ENCODE measurements at places on chromosomes 16 and 17.

DNA sequence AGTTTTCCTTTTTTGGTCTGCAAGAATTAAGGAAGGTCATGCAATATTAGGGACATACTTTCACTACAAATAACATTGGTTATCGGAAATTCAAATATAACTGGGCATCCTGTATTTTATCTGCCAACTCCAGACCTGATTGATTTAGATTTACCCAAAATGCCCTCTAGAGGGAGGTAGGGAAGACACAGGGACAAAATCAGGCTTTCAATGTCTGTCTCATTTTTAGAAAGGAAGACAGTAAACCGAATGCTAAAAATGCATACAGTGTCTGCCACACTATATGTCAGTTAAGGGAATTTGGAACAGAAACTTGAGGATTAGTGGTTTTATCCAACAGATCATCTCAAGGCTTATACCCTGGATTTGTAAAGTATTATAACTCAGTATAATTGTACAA, 161.7 kb upstream of the SOX9 start:
- no peak for DNase-seq

DNA sequence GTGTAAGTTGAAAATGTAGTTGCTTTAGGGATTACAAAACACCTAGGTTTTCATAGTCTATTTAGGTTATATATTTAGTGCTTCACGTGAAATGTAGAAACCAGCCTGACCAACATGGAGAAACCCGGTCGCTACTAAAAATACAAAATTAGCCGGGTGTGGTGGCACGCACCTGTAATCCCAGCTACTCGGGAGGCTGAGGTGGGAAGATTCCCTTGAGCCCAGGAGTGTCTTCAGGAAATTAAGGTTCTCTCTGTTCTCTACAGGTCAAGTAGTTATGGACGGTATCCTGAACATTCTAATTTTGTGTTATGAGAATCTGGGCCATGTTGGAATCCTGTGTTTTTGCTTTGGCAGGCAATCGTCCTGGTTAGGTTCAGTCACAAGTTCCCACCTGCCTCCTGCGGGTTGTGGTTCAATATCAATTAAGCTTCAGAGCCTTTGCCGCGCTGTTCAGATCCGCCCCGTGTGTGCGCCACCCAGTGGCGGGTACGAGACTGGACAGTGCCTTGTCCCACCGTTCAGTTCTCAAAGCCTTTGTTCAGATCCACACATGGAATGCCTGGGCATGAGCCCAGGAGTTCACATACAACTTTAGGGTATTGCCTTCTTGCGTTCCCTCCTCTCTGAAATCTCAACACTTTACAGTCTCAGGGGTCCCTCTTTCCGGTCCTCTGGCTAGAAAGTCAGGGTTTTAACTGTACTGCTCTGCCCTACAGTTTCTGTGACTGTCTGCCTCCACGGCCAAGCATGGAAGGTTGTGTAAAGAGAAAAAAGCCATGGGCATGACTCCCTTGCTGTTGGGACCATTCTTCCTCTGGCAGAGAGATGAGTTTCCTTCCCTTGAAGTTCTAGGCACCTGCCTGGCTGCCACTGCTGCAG, 41.7 kb downstream of the HEATR6 start:
- DNase-seq, result peak; percentile 36

- no peak for DNase-seq
Measured at GRCh38 chr16:31079342-31079944, 5.2 kb downstream of the ZNF646 start.

GRCh38 chr17:8629371-8630226, 926 bp downstream of the MYH10 start:
- DNase-seq, result no peak

DNA sequence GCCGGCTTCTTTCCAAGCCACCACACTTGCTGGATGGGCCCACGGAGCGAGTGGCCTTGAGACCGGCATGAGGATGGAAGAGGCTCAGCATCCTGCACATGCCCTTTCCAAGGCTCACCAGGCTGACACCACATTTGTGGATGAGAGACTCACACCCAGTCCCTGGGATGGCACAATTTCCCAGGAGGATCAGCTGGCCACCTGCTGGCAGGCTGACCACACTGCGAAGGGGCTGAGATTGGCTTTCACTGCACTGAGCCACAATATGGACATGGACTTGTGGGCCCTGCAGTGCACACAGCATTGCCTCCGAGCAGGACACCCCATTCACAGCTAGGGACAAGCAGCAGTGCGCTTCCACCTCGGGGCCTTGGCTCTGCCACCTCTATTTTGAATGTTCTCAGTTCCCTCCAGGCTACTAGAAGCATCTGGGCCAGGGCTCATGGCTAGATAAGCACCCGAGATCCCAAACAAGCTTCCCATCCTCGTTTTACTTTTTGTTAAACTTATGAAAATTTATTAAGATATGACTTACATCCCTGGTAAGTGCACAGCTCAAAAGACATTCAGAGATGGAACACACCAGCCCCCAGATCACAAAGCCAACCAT, 25.3 kb upstream of the KSR1 start:
- DNase-seq, result no peak

- DNase-seq, result no peak
Measured at GRCh38 chr17:27496437-27496943, 40.2 kb downstream of the KSR1 start.
